ENCODE measurements at places on chromosomes 5 and 9.

- DNase-seq, result no peak
Measured at GRCh38 chr5:43165323-43165722, 26.7 kb upstream of the NIM1K start.

- DNase-seq, result no peak
Measured at GRCh38 chr5:120405923-120406322, 58.2 kb upstream of the PRR16 start.

- no peak for DNase-seq
Measured at GRCh38 chr5:89087128-89087527, 204.1 kb upstream of the MEF2C start.

DNA sequence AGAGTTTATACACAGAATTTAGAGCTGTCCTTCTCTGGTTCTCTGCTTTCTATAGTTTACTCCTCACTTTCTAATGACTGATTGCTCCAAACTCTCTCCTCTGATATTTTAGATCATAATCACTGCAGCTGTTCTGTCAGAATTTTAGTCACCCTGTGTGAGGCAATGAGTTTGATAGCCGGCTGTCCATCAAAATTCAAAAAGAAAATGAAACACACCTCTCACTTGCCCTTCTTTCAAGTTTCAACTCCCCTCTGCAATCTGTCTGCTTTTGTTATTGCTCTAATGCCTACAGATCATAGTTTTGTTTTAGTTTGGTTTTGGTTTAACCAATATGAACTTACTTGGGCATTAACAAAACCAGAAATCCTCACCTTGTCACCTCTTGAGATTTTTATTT is 23.3 kb upstream of the ABLIM3 start:
- no peak for DNase-seq

- DNase-seq, result no peak
Measured at GRCh38 chr5:146680846-146681584, 165.0 kb upstream of the GPR151 start.

DNA sequence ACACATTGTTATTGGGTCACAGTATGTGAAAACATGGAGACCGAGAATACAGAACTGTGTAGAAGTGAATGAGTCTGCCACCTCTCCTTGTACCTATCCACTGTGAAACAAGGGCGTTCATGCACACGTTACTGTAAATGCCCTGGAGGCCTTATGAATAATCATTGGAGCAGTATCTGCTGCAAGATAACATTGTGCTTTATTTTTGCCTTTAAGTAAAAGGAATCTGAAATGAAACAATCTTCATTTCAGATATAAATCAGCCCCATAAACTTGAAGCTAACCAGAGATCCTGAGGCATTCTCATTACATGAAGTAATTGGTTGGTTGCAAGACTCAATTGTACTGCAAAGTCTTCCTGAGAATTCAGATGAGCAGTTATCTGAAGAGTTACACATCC is 419.6 kb downstream of the KDM4C start:
- DNase-seq, result no peak

DNA sequence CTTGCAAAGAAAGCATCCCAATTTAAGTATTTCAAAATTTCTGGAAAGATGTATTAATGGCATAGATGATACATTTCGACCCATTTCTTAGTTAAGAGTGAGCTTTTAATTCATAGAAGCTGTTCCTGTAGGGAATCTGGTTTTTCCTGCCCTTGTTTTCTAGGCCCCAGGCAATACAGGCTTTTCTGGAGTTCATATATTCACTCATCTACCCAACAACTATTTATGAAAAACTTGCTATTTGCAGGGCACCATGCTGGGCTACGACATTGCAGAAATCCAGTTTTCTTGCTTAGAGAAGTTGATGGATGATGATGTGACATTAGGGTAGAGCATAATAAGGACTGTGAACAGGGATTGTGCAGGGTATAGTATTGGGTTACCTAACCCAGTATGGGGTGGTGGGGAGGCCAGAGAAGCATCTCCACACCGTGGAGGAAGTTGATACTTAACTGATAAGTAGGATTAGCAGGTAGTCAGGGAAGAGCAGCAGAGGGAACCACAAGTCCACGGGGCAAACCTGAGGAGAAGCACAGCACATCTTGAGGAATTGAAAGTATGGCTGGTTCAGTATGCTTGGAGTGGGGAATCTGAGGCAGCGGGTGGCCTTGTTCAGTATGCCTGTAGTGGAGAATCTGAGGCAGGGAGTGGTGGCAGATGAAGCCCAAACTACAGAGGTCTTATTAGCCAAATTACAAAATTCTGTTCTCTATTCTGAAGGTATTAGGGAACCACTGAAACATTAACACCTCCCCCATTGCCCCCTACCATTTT is 247.5 kb downstream of the ARRDC3 start:
- DNase-seq, result no peak

DNA sequence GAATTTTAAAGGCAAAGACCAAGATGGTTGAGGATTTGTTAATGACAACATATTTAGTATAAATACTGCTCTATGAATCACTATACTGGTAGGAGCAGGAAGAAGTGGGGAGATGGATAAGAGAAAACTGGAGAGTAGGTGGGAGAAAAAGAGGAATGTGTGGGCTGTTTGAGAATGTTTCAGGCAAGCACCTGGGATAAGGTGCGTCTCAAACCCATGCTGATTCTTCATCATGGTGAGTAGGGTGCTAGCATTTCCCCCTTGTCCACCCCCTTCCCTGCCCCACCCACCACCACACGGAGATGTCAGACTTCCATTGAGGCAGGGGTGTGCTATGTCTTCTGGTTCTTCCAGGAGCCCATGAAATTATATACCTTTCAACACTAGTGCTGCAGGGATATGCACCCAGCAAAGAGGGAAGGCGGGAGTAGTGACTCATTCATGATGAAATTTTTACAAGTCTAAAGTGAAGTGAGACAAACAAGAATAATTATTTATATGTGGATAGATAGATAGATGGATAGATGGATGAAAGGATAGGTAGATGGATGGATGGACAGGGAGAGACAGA is 54.3 kb downstream of the MTX3 start:
- no peak for DNase-seq

- DNase-seq, result no peak
Measured at GRCh38 chr9:108389056-108389455, 466.7 kb downstream of the ACTL7B start.

GRCh38 chr5:57316798-57317327 is 143.0 kb downstream of the GPBP1 start:
- DNase-seq, result no peak

DNA sequence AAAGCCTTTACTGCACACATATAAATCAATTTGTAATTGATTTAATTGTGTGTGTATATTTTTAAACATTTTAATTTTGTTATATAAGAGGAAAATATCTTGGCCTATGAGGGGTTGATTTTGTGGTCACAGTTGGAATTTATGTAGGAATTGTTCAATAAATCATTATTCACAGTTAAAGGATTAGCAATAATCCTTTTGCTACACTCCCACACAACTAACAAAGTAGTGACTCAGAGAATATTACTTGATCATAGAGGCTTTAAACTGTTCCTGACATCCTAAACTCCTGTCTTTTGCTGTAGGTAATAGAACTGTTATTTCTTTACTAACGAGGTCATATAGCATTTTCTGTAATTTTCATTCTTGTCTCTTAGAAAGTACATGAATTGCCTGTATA is 95.5 kb downstream of the ZCCHC7 start:
- DNase-seq, result no peak

- DNase-seq, result no peak
Measured at GRCh38 chr9:136846376-136847087, 2.7 kb upstream of the PHPT1 start.

DNA sequence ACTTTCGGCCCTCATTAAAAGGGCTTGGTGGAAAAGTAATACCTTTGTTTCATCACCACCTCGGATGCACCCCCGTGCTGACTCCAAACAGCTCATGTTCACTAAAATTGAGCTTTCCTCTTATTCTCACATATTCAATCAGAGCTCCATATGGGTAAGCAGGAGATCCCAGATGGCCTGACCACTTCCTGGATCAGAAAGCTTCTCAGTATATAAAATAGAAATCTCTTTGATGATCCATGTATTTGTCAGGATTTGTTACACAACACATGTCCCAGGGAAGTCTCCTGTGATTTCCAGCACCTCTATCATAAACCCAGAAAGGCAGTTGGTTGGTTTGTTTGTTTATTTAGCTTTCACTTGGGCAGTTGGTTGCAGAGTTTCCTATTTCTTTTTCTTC is 402.0 kb downstream of the MLLT3 start:
- no peak for DNase-seq

- DNase-seq, result no peak
Measured at GRCh38 chr5:139342423-139342723, 719 bp downstream of the PAIP2 start.

DNA sequence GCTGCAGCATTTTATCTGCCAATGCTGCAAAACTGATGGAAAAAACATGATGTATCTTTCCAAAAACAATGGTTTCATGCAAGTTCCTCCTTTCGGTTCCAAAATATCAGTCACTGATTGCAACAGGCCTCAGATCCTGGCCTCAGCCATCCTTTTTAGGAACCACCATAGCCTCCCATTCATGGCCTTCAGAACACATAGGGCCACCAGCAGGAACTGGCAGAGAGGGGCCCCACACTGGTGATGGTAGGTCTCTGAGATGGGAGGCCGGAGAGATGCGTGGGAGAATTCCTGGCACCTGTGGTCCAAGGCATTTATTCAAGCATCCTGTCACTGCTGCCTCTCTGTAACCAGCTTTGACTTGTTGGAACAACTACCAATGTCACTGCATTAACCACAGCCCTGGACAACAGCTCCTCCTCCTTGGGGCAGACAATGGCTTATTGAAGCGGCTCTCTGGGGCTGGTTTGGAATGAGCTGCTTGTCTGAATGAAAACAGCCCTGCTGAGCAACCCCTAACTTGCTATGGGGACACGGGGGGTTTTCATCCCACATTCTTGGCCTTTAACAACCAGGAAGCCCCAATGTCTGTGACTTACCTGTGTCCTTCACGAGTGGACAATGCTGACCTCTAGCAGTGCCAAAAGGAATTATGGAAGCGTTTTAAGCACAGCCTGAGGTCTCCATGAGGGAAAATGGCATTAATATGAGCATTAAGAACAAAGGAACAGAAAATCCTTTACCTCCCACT is 108.1 kb downstream of the LHFPL2 start:
- DNase-seq, result no peak

GRCh38 chr5:119651486-119651885 is 22.1 kb downstream of the FAM170A start:
- DNase-seq, result no peak

- DNase-seq, result no peak
Measured at GRCh38 chr5:135493406-135494180, 41.4 kb upstream of the TIFAB start.

DNA sequence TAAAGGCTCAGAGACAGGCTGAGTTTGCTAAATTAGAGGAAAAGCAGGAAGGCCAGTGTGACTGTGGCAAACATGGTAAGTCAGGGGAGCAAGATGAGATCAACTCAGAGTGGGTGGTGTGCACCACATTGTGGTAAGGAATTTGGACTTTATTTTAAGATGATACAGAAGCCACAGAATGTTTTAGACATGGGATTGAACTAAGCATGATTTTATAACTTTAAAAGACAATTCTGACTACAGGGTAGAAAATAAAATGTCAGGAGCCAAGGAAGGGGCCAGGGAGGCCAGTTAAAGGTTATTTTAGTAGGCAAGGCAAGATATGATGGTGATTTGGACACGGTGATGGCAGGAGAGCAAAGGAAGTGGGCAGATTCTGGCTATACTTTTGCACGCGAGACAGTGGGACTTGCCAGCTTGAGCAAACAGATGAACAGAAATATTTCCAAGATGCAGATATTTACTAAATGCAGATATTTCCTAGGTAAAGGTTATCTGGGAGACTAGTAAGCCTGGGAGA is 53.9 kb downstream of the TSSK1B start:
- DNase-seq, result no peak

- no peak for DNase-seq
Measured at GRCh38 chr5:103573411-103573810, 10.8 kb upstream of the NUDT12 start.

GRCh38 chr5:983238-983524 is 25.4 kb upstream of the NKD2 start:
- no peak for DNase-seq

- DNase-seq, result no peak
Measured at GRCh38 chr5:169442403-169442874, 141.1 kb upstream of the SPDL1 start.

GRCh38 chr5:101047181-101047580 is 144.1 kb upstream of the ST8SIA4 start:
- DNase-seq, result no peak

DNA sequence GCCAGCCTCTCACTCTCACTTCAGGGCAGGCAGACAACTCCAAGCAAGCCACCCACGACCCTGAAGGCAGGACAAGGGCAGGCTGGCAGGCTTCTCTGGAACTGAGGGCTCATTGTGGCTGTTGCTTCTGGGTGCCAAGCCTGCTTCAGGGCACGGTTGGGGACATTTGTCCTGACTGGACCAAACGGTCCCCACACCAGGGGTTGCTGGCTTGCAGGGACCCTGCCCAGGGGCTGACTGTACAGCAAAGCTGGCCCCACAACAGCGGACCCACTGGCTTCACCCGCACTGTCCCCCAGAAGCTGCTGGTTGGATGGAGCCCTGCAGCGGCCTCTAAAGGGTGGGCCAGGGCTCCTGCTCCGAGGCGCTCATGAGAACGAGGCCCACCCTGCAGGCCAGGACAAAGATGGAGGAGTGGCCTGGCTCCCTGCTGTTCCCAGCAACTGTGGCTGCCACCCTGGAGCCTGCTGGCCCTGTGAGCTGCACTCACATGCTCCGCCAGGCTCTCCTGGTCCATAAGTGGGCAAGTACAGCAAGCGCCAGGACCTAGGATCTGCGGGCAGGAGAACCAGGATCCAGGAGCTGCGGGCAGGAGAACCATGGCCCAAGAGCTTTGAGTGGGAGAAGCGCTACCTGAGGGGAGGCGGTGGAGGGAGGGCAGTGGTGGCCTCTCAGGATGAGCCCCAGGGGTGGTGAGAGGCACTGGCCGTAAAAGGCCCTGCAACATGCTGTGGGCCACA is 34.4 kb upstream of the NSMF start:
- no peak for DNase-seq

GRCh38 chr9:135669616-135670285 is 6.6 kb downstream of the LCN9 start:
- no peak for DNase-seq

- DNase-seq, result no peak
Measured at GRCh38 chr5:171412186-171412585, 7.3 kb upstream of the FGF18 start.

GRCh38 chr9:116576386-116576785 is 110.7 kb upstream of the TRIM32 start:
- DNase-seq, result no peak

DNA sequence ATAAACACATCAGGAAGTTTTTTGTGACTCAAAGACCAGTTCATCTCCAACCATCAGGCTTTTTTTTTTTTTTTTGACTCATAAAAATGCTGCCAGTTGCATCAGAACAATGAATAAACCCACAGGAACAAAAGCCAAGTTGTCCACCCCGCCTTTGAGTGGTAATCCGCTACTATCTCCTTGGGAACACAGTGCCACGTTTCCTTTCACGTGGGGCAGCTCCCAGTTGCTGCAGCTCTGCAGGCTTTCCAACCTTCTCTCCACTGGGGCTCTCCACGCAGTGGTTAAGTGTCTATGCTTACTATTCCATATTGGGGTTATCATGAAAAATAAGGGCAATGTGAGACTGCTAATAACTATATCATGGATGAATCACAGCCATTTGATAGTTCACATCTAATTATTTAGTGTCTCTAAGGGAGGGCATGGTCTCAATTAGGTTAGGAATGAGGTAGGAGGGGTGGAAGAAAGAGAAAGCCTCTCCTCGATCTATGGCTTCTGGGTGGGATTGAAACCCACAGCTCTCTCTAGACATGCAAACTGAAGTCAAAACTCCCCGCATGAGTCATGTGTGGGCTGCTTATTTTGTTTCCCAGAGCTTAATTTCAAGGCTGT is 55.8 kb upstream of the ACTBL2 start:
- no peak for DNase-seq

Measured in stimulated activated CD4-positive, alpha-beta T cell treated with anti-CD3 and anti-CD28 coated beads, Interleukin-1b, Interleukin-23, amount 100 ng/mL, for 1 hour (primary cell).